Omental fat pad (tissue), 4 donors: ENCODE measurements at places on chromosomes 5 and 9. TPM values are rescaled to one million over a fixed set of nuclear protein-coding genes. Genes with fewer than 3 reads are reported as not detected.

DNA sequence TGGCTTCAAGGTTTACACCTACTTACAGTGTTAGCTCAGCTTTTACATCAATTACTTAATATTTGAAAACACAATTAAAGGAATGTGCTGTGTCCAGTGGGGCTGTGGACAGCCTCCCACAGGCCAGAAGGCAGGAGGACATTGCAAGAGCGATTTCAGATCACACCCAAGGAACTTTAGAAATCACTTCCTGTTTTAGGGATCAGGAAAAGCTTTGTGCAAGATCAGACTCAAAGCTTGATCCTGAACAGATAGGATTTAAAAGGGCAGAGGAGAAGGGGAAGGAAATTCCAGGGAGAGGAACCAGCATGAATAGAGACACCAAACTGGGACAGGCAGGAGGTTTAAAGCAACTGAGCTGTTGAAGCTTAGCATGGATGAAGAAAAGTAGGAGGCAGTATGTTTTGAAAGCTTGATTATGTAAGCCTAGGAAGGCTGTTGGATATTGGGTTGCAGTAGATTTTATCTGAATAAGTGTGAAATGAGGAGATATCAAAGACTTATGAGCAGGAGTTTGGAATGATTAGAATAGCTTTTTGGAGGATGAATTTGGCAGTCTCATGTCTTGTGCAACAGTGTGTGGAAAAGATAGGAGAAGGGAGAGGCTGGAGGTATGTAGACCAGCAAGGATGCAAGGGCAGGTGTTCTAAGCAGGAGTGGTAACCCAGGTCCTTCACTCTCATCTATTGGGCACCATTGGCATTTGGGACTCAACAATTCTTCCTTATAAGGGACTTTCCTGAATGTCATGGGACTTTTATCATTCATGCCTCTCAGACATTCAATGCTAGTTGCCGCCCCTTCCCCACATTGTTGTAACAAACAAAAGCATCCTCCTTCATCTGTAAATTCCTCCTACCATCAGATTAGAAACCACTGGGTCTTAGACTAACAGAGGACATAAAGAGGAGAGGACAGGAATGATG, 123.5 kb downstream of the TARS1 start:
- no peak for DNase-seq

GRCh38 chr5:139566611-139567010, 5.5 kb downstream of the UBE2D2 start:
- DNase-seq, result no peak

DNA sequence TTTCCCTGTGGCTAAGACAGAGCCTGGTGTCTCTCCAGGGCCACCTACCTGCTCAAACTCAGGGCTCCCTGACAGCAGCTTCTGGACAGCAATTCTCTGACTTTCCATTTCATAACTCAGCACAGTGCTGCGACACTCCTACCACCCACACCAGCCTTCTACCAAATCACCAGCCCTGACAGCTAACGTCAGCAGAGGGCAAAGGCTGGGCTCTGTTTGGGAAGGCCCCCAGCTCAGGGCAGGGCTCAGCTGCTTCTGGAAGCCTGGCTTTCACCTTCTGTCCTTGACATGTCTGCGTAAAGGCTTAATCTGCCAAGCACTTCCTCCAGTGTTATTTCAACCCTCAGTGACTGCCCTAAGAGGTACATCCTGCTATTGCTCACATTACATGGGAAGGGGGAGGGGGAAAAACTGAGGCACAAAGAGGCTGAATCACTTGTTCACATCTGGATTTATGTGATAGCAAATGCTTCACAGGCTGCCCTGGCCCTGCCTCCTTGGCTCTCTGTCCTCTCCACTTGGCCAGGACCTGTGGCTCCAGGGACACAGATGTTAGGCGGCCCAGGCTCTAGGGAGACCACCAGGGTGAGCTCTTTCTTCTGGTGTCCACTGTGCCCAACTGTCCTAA, 102.5 kb upstream of the PANK3 start:
- no peak for DNase-seq

GRCh38 chr9:123445981-123446610, 90.1 kb downstream of the CRB2 start:
- DNase-seq, result no peak

DNA sequence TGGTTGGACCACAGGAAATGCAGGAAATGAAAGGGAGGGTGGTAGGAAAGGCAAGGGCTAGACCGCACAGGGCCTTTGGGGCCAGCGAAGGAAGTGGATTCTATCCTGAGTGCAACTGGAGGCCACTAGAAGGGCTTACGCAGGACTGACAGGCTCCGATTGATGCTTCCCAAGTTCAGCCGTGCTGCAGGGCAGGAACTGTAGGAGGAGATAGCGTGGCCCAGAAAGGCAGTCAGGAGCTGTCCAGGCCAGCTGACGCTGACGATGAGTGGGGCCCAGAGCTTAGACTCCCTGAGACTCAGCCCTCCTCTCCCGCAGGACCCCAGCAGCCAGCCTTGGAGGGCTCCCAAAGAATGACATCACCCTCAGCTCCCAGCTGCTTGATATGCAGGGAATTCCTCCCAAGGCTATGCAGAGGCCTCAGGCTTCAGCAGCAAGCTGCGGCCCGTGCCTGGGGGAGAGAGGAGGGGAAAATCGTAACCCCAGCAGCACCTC, 48.8 kb downstream of the KCNIP1 start:
- DNase-seq, result no peak

GRCh38 chr5:117204926-117205869, 630.6 kb upstream of the SEMA6A start:
- no peak for DNase-seq

DNA sequence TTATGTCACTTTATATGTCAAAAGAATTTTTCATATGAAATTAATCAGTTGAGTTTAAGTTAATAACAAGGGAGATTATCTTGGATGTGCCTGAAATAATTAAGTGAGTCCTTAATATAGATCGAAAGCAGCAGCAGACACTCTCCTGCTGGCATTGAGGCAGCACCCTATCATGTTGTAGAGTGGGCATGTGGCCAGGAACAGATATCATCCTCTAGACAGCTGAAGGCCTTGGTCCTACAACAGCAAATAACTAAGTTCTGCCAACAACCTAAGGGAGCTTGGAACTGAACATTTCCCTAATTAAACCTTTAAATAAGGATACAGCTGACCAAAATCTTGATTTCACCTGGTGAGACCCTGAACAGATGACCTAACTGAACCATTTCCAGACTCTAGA, 25.8 kb upstream of the UGT3A1 start:
- DNase-seq, result no peak

Gene CDH9
- not detected for total RNA-seq

DNA sequence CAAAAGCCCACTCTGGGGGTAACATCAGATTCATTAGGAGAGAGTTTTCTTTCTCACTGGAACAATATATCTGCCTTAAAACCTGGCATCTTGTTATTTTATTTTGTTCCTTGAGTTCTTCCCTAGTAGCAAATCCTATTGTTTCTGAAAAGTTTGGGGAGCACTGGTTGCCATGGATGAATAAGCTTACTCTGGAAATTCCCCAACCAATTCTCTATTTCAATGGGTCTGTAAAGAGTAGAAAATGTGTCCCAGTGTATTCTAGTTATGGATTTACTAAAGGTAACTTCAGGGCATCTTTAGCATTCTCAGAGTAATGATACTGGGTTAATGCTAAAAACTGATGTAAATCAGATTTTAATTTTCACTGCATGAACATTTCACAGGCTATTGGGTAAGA, 94.2 kb upstream of the S1PR3 start:
- DNase-seq, result no peak

Gene ROR2
- 6.3 TPM for total RNA-seq

Gene SELENOP
- 1,019 TPM for total RNA-seq

- no peak for DNase-seq
These were observed 78.1 kb upstream of the ANXA1 start for GRCh38 chr9:73073337-73074175.

Gene SAXO1
- total RNA-seq, result not detected

GRCh38 chr9:105083256-105083655, 155.3 kb upstream of the ABCA1 start:
- no peak for DNase-seq

Gene LARP1
- 125 TPM for total RNA-seq

- DNase-seq, result no peak
These were observed 283.6 kb downstream of the ARHGAP26 start for GRCh38 chr5:143053780-143054179.

DNA sequence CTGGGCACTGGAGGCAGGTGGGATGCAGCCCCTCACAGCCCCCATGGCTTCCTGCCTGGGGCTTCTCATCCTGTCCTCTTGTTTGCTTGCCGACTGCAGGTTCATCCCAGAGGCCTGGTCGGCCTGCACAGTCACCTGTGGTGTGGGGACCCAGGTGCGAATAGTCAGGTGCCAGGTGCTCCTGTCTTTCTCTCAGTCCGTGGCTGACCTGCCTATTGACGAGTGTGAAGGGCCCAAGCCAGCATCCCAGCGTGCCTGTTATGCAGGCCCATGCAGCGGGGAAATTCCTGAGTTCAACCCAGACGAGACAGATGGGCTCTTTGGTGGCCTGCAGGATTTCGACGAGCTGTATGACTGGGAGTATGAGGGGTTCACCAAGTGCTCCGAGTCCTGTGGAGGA, 232.7 kb downstream of the ADAMTSL1 start:
- DNase-seq, result no peak

DNA sequence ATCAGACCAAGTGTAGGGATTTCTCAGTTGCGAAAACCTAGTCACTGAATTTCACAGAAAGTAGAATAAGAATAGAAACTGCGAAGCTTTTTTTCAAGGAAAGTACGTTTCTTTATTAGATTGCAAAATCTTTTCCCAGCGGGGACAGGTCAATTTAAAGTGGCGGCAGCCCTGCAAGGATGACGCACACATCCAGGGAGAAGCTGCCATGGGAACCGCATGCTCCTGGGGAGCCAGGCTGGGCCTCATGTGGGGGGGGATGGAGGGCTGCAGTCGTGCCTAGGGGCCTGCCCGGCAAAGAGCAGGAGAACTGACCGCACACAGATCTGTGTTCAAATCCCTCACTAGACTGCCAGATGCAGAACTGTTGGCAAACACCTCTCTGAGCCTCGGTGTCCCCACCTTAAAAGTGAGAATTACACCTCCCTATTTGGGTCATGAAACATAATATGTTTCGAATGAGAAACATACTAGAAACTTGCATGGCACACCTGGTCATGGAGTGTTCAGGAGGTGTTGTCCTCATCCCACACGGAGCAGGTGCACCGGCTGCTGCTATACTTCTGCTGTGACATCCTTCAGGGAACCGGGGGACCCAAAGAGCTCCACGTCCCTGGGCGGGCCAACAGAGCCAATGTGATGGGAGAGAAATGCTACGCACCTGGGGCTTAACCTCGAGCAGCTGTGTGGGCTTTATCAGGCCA, 127.8 kb upstream of the PHYKPL start:
- no peak for DNase-seq

Gene HBEGF
- 81.8 TPM for total RNA-seq

GRCh38 chr5:59180515-59180914, 597.6 kb downstream of the RAB3C start:
- DNase-seq, result no peak

Gene ANKRD18B
- not detected for total RNA-seq

Gene GRAMD2B
- total RNA-seq, result 19.1 TPM

DNA sequence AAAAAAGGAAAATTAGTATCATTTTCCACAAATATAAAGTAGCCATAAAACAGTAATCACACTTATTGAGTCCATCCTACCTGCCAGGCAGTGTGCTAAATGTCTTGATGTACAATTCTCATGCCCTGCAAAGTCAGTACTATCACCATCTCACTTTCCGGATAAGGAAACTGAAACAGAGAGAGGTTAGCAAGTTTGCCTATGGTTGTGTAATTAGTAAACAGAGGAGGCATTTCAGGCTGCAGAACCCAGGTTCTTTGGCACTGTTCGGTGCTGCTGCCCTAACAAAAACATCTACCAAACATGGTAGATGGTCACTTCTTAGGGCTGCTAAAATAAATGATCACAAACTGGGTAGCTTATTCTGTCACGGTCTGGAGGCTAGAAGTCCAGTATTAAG, 22.6 kb downstream of the PLAC8L1 start:
- no peak for DNase-seq

- DNase-seq, result no peak
These were observed 183.1 kb downstream of the C9orf50 start for GRCh38 chr9:129437626-129438323.

DNA sequence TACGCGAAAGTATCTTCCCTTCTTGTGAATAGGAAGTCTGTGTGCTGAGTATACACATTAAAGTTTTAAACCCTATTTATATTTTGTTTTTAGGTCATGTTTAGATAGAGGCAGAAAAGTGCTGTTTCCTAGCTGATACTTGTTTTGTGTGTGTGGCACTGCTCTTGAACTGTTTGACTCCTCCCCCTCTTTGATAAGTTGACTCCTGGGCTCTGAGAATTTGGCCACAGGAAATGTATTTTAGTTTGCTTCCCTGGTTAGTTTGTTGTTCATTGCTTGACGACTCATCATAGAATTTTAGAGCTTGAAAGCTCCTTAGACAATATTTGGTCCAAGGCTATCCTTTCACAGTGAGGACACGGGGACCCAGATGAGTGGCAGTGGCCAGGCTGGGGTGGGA, 2.0 kb upstream of the CDC14B start:
- no peak for DNase-seq

DNA sequence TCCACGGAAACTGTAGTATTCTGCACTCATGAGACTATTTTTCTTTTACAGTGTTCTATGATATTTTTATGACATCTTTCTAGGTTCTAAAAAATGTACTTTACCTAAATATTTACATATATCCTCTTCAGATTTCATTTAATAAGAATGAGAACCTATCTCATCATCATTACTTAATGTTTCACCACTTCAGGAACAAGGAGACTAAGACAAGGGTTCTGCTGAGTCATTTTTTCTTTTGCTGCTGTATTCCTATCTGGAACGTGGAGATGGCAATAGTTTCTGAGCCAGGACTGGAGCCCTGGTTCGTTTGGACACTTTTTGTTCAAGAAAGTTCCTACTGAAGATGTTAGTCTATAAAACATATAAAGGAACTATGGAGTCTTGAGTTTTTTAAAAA, 258.2 kb upstream of the MAP3K1 start:
- DNase-seq, result no peak

- no peak for DNase-seq
These were observed 148.8 kb downstream of the MACIR start for GRCh38 chr5:103407402-103407801.

DNA sequence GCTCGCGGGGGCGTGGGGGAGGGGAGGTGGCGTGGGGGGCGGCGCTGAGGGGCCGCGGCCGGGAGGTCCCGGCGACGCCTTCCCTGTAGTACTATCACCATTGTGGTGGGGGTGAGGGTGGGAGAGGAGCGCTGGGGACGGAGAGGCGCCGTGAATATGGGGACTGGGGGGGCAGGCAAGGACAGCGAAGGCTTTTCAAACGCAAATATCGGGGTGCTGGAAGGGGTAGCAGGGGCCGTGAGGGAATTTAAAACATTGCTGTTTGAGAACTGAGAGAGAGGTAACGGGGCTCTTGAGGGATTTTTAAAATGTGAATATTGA, 427 bp downstream of the RBM27 start:
- DNase-seq, result no peak

Gene OTP
- not detected for total RNA-seq

Gene LHFPL2
- total RNA-seq, result 51.2 TPM

GRCh38 chr5:170216257-170216864, 16.4 kb upstream of the C5orf58 start:
- no peak for DNase-seq

Gene SLC46A2
- total RNA-seq, result 0.36 TPM

Gene C9orf153
- total RNA-seq, result 0.38 TPM
